ENCODE measurements at places on chromosomes 5 and 9.

GRCh38 chr9:73091909-73092308 lies 59.8 kb upstream of the ANXA1 start:
- DNase-seq = no peak

DNA sequence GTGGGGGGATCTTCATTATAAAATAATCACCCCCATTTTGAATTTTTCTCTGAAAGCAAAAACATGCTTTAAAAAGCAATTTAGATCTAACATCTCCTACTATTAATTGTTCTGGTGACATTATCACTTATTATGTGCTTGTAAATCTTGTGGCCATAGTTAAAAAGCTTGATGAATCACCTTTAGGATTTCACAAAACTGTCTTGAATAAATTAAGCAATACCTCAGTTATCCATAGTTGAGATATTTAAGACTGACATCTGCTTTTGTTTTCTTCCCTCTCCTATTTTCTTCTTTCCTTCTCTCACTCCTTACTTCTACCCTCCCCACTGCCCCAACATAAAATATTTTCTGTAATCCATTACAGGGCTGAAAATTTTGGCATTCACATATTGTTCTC lies 84.8 kb downstream of the SLC1A3 start:
- no peak for DNase-seq

DNA sequence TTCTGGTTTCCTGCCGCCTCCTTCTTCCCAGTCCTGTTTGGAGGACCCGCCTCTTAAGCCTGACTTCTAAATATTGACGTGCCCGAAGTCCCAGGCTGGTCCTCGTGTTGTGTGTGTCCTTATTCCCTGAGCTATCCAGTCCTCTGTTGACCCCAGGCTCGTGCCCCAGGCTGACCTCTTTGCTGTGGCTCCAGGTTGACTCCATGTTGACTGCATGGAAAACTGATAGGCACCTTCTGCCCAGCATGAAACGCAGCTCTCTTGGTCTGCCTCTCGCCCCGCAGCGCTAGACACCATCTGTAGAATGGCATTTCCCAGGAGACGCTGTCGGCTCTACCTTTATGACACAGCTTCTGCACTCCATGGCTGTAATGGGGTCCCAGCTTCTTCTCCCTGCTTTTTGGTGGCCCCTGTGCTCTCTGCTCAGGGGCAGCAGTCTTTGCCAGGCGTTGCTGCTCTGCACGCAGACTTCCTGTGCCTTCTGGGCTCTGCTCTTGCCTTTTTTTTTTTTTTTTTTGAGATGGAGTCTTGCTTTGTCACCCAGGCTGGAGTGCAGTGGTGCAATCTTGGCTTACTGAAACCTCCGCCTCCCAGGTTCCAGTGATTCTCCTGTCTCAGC lies 28.4 kb downstream of the EHMT1 start:
- DNase-seq = no peak

- DNase-seq = no peak
Measured at GRCh38 chr5:59583151-59583809, 310.2 kb downstream of the PDE4D start.

DNA sequence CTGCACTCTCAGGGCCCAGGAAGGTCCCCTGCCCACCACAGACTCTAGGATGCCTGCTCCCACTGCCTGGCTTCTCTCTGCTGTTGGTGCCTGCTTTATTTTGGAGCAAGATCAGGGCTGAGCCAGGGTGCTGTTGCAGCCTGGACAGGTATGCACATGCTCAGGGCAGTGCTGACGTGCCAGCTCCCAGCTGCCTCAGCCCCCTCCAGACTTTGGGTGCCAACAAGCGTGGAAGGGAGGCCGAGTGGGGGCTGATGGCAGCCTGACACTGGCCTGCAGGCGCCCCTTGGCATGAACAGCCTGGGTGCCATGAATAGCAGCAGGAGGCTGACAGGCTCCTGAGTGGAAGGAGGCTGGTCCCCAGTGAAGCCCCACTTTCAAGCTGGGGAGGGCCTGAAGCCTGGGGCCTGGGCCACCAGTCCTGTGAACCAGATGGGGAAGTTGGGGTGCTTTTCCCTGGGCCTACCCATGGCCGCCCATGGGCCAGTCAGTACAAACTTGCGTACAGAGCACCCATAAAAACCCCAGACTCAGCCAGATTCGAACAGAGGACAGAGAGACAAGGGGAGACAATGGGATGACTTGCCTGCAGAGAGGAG lies 6.8 kb downstream of the AMBP start:
- DNase-seq = no peak

DNA sequence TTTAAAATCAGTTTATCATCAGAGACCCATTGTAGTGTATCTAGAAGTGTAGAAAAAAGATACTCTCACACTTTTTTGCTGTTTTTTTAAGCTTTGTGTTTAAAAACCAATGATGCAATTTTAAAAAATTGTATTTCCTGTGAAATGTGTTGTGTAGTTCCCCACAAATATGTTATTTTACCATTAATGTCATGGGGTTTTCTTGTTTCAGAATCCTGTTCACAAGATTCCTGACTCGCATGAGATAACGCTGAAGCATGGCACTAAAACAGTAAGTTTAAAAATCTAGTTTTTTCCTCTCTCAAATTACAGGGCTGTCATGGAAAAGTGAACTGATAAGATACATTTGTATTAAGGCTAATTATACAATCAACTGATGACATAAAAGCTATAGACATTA lies 58.6 kb downstream of the WDR70 start:
- DNase-seq = no peak

- DNase-seq = no peak
Measured at GRCh38 chr5:44568519-44568918, 179.3 kb upstream of the FGF10 start.

DNA sequence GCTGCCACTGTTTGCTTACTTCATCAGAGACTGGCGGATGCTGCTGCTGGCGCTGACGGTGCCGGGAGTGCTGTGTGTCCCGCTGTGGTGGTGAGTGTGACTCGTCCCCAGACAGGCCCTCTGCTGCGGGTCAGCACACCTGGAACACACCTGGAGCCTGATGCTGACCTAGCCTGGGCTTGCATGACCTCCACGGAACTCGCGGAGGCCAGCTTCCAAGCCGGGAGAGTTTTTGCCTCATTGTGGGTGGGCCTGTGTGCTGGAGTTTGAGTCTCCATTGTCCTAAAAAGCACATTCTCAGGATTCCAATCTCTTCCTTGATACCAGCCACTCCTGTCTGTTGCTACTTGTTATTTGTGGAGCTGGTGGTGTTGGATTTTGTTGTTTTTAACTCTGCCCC lies 28.1 kb downstream of the SLC22A4 start:
- DNase-seq = no peak

GRCh38 chr5:51556833-51557232 lies 173.6 kb downstream of the ISL1 start:
- DNase-seq = no peak

DNA sequence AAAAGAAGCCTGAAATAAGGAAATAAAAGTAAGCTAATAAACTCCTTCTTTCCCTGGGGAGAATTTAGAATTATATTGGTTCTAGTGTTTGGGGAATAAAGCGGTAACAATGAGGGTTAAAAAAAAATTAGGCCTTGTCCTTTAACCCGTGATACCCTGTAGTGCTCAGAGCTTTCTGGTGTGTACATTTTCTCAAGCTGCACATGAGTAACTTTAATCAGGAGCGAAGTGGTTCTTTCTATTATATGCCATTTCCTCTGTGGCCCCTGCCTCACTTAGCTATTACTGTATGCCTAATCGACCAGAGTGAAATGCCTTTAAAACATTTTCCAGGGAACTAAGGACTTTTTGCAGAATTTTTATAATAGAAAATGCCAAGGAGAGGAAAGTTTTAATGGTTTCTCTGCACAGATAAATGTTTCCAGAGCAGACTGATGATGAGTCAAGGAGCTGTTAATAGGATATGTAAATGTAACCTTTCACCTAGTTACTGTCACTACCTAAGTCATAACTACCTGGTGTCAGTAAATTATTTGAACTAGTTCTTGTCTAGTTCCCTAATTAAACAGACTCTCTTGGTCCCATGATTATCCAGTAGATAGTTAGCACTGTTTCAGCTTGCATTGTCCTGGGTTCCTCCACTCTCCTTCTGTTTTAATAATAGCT lies 7.6 kb downstream of the PAM start:
- no peak for DNase-seq

- no peak for DNase-seq
Measured at GRCh38 chr5:135973323-135974020, 18.7 kb upstream of the LECT2 start.

GRCh38 chr5:56565644-56566043 lies 249.7 kb upstream of the MAP3K1 start:
- no peak for DNase-seq

GRCh38 chr9:93098236-93098946 lies 2.4 kb downstream of the CARD19 start:
- DNase-seq = peak; percentile 56

GRCh38 chr9:87606841-87607521 lies 109.3 kb downstream of the DAPK1 start:
- no peak for DNase-seq

GRCh38 chr5:106092455-106092854 lies 1578.3 kb downstream of the EFNA5 start:
- no peak for DNase-seq

GRCh38 chr9:134420281-134420845 lies 94.1 kb downstream of the RXRA start:
- no peak for DNase-seq

- DNase-seq = no peak
Measured at GRCh38 chr5:149794487-149794971, 64.4 kb downstream of the PPARGC1B start.

DNA sequence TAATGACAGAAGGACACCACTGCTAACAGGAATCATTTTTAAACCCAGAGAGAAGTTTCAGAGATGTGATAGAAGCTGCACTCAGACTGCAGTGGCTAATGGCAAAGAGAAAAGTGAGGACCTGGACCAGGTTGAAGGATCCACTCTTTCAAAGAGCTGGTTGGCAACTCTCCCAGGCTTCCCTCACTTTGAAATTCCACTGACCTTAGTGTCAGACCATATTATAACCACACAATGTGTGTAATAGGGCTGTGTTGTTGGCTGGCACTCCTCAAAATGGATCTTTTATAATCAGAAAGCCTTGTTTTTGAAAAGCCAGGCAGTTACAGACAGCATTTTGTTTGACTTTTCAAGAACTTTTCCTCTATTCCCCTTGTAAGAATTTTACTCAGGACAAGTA lies 280.7 kb downstream of the PRELID2 start:
- no peak for DNase-seq

DNA sequence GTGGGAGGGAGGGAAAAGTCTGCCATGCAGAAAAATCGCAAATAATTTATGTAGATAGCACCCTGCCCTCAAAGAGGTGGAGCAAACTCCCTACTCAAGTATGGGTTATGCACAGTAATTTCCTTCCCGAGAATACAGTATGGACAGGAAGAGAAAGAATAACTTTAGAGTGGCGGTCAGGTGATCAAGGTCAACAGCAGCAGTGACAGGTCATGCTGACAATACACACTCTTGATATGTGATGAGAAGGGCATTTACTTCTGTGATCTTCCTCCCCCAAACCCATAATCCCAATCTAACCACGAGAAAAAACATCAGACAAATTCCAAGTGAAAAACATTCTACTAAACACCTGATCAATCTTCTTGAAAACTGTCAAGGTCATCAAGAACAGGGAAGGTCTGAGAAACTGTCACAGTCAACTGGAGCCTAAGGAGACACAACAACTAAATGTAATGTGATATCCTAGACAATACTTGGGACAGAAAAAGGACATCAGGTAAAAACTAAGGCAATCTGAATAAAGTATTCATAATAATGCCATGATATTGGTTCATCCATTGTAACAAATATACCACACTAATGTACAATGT lies 11.7 kb downstream of the BICD2 start:
- no peak for DNase-seq

DNA sequence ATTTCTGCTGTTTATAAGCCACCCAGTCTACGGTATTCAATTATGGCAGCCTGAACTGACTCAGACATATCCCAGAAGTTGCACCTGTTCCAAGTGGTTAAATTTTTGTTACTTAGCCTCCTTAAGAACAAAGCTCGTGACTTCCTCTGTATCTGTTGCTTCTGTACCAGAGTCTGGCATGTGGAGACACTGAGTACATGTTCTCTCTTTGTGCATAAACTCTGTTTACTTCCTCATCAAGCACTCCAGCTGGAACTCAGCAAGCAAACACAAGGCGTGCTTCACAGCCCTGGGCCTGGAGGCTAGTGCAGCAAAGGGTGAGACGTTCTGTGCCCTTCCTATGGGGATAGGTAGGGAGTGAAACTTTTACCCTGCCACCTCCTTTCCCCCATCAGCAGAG lies 19.0 kb downstream of the C9orf152 start:
- no peak for DNase-seq
